ENCODE measurements at places on chromosomes 2 and 18. TPM values are rescaled to one million over a fixed set of nuclear protein-coding genes. Genes with fewer than 3 reads are reported as not detected.

The LOXL3 gene
- 0.85 TPM for total RNA-seq

- peak; percentile 41 for DNase-seq
These were observed at the start of gene TTC39C for GRCh38 chr18:24014062-24014985. Gene TTC39C (plus strand): TSS chr18:24014754. CDS start chr18:24014872, 118 bp downstream.

The GDF7 gene
- total RNA-seq: 28.1 TPM

GRCh38 chr2:162114271-162114670, 37.8 kb downstream of the GCG start:
- DNase-seq: peak; percentile 86

The MAP4K4 gene
- total RNA-seq: 255 TPM

- DNase-seq: peak; percentile 87
These were observed 108.6 kb downstream of the MAP4K4 start for GRCh38 chr2:101806123-101806522.

The DPP10 gene
- total RNA-seq: not detected

The NCOA1 gene
- total RNA-seq: 13.1 TPM

DNA sequence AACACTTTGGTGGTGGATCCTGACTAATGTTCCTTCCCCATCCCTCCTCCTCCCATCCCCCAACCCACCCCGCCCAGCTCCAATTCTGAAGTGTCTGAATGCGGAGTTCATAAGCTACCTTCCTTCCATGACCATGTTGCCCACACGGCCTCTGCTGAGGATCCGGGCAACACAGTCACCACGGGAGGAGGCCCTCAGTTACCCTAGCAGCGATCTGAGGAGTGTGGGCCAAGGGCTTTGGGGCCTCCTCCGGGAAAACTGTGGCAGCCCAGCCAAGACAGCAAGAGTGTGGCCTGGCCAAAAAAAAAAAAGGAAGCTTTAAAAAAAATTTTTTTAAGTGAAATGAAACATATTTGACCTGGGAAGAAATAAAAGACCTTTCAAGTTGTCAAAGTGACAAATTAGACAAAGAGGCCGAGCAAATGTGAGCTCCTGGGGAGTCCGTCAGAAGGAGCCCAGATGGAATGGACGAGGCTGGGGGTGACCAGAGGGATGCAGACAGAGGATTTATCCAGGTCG, 169.0 kb upstream of the PKDCC start:
- DNase-seq: no peak

The SCN3A gene
- total RNA-seq: 12.0 TPM

DNA sequence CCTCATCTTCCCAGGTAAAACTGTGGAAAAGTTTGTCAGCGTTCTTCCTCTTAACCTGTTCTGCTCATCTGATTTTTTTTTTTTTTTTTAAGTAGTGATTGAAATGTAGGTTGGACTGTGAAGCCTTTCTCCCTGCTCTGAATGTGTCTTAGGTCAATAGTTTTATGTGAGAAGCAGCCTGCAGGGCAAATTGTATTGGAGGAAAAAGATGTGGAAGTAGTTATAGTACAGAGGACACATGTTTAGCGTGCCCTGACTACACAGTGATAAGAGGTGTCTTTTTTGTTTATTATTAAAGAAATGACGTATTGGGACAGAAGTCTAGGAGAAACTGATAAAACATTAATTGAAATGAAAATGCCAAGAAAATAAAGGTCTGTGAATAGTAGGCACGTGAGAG, 1.5 kb downstream of the MTA3 start:
- peak; percentile 70 for DNase-seq

The B3GNT7 gene
- 13.6 TPM for total RNA-seq

GRCh38 chr18:58088691-58089065, 44.7 kb downstream of the NEDD4L start:
- DNase-seq: no peak

The PRSS56 gene
- not detected for total RNA-seq

The PAX8 gene
- 0.68 TPM for total RNA-seq

DNA sequence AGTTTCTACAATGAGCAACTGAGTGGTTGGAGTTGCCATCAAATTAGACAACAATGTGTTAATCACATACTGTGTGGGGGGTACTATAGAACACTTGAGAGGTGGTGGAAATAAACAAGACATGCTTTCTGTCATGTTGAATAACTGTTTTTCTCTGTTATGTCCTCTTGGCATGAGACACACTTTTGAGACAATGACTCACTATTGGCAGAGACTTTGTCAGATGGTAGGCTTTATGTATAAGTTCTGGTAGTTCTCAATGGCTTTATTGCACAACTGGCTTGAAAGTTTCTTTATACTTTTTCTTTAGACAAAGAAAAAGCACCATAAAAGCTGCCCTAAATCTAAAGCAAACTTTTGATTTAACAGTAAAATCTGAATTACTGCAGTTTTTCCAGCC, 578.7 kb downstream of the ADCYAP1 start:
- no peak for DNase-seq

DNA sequence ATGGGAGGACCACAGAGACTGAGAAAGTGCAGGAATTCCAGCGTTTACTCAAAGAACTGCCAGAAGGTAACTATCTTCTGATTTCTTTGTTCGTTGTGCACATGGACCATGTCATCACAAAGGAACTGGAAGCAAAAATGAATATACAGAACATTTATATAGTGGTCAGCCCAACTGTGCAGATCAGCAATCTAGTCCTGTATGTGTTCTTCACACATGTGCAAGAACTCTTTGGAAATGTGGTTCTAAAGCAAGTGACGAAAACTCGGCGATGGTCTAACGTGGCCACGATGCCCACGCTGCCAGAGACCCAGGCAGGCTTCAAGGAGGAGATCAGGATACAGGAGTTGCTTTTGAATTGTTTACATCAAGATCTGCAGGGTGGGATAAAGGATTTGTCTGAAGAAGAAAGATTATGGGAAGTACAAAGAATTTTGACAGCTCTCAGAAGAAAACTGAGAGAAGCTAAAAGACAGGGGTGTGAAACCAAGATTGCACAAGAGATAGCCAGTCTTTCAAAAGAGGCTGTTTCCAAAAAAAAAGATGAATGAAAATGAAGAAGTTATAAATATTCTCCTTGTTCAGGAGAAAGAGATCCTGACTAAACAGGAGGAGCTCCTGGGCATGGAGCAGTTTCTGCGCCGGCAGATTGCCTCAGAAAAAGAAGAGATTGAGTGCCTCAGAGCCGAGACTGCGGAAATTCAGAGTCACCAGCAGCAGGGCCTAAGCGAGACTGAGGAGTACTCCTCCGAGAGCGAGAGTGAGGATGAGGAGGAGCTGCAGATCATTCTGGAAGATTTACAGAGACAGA, 8.3 kb upstream of the CHST10 start:
- no peak for DNase-seq

The MAP3K20 gene
- 31.5 TPM for total RNA-seq

- DNase-seq: peak; percentile 72
These were observed 60.0 kb downstream of the ZEB2 start for GRCh38 chr2:144459937-144460336.

DNA sequence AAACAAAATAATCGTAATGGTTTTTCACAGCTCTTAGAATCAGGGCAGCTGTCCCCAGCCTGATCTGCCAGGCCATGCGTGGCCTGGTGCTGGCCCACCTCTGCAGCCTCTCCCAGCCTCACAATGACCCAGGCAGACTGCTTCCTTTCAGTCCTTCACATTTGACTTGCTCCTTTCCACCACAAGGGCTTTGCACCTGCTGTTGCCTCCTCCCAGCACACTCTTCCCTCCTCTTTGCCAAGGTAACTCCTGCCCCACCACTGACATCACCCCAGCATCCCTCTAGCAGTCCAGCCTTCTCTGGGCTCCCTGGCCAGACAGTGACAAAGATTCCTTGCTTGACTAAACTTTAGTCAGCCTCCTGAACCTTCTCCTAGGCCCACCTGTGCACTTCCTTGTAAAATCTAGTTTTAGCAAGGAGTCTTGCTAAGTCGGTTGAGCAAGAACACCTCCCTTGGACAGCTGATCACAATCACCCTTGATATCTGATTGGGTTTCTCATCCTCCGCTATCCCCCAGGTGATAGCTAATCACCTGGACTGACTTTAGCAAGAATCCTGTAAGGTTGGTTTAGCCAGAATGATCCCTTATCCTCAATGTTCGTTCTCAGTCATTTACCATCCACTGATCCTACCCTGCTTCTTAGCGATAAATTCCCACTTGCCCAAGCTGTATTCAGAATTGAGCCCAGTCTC, 16.2 kb upstream of the RAB11FIP5 start:
- no peak for DNase-seq

DNA sequence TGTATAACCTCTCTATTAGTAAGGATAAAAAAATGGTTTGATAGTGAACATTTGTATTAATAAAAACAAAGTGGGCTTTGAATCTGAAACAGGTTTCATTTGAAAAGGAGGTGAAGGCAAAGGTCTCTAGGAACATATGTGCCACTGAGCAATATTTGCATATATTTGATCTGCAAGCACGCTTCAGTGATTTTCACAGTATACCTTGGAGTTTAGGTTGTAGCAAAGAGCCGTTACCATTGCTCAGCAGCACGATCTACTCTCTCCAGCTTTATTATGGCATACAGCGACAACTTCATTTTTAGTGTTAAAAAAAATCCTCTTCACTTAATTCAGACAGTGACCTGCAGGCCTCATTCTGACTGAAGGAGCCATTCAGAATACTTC, 75.8 kb upstream of the ZEB2 start:
- DNase-seq: no peak

The ZAP70 gene
- not detected for total RNA-seq

The LRATD1 gene
- total RNA-seq: 2.4 TPM

The MOGAT1 gene
- total RNA-seq: not detected

The KCNG3 gene
- not detected for total RNA-seq

DNA sequence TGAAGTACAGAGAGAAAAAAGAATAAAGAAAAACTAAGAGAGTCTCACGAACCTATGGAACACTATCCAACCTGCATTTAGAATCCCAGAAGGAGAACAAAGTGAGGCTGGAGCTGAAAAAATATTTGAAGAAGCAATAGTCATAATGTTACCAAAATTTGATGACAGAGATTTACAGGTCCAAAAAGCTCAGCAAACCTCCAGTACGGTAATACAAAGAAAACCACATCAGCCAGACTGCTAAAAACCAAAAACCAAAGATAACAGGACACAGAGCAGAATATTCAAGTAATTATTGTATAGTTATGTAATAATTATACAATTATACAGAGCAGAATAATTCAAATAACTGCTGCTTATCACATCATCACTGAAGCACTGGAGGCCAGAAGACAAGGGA, 23.7 kb downstream of the ATL2 start:
- DNase-seq: no peak

DNA sequence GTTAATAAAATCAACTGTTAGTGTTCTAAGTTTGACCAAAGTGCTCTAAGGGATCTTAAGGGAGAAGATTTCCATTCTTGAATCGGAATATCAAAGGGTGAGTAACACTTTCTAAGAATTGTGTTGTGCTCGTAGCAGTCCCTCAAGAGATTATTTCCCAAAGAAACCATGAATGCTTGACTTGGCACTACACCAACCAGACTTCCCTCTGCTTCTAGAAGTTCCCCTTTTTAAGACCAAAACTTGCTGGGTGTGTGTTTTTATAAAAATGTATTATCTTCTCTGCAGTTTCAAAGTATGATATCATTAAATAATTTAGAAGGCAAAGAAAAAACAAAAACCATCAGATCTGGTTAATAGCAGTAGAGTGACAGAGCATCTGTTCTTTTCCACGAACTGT, 522.0 kb upstream of the FAM98A start:
- DNase-seq: no peak

The FAM228A gene
- 0.28 TPM for total RNA-seq

The HRH4 gene
- total RNA-seq: 0.19 TPM

The CHAC2 gene
- total RNA-seq: 14.1 TPM

The TM4SF20 gene
- not detected for total RNA-seq

The LDAH gene
- 33.7 TPM for total RNA-seq

- DNase-seq: no peak
These were observed 648.0 kb downstream of the SLC4A3 start for GRCh38 chr2:220275454-220275853.

The SERPINB4 gene
- not detected for total RNA-seq

GRCh38 chr2:5940596-5941535, 248.7 kb downstream of the SOX11 start:
- no peak for DNase-seq

DNA sequence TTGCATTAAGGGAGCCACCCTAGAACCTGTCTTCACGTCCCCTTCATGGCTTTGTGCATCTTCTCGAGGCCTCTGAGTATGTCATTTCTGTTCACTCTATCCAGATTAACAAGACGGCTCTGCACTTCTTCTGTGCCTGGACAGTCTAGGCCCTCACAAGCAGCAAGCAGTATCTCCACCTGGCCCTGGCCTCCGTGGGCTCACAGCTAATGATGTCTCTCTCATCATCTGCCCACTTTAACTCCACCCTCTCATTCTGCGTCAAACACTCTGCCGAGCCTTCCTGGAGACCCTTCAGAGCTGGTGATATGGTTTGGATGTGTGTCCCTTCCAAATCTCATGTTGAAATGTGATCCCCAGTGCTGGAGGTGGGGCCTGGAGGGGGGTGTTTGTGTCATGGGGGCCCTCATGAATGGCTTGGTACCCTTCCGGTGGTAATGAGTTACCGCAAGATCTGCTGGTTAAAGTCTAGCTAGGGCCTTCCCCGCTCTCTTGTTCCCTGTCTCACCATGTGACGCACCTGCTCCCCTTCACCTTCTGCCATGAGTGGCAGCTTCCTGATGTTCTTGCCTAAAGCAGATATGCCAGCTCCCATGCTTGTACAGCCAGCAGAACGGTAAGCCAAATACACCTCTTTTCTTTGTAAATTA, 132.5 kb upstream of the ID2 start:
- no peak for DNase-seq

- no peak for DNase-seq
These were observed 94.1 kb upstream of the LDLRAD4 start for GRCh38 chr18:13124411-13124810.

- no peak for DNase-seq
These were observed 156.2 kb downstream of the SH3RF3 start for GRCh38 chr2:109285244-109285651.

The ST6GAL2 gene
- not detected for total RNA-seq

DNA sequence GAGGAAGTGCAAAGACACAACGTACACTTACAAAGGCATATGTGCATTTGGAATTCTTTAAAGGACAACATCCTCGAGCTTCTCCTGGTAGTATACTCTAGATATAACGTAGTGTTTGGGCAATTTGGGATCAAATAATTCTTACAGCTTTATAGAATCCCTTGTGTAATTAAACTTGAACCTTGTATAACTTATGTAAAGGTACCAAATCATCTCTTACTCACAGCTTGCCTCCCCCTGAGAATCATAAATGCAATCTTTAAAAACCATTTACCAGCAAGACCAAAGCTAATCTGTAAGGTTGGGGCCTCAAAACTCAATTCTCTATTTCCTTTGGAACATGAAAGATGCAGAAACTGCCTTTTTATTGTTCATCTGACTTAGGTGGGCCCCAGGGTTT, 12.2 kb upstream of the TNP1 start:
- DNase-seq: no peak

GRCh38 chr2:134207589-134208209, 46.2 kb upstream of the MGAT5 start:
- DNase-seq: peak; percentile 85

- DNase-seq: no peak
These were observed 72.8 kb upstream of the LDLRAD4 start for GRCh38 chr18:13145636-13146190.

GRCh38 chr2:157180359-157180758, 77.1 kb upstream of the GALNT5 start:
- DNase-seq: no peak

GRCh38 chr18:44943311-44943881, 262.7 kb downstream of the SETBP1 start:
- no peak for DNase-seq

GRCh38 chr2:99565227-99565626, 75.4 kb upstream of the REV1 start:
- DNase-seq: no peak

The GALNT13 gene
- total RNA-seq: under 0.01 TPM

The HOXD4 gene
- total RNA-seq: 8.8 TPM

All from dermis blood vessel endothelial cell (primary cell).